Fibroblast of the aortic adventitia (primary cell): ENCODE measurements at places on chromosomes 16 and 17.

DNA sequence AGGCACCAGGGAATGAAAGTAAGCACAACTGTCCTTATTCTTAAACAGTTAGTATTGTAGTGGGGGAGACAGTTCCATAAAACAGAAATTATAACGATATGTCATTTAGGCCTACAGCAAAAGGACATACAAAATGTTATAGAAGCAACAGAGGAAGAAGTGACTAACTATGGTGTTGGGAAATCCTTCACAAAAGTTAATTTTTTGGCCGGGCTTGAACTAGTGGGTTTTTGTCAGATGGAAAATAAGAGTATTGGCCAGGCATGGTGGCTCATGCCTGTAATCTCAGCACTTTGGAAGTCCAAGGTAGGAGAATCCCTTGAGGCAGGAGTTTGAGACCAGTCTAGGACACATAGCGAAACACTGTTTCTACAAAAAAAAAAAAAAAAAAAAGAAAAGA is 127.8 kb downstream of the SSH2 start:
- DNase-seq, result no peak

DNA sequence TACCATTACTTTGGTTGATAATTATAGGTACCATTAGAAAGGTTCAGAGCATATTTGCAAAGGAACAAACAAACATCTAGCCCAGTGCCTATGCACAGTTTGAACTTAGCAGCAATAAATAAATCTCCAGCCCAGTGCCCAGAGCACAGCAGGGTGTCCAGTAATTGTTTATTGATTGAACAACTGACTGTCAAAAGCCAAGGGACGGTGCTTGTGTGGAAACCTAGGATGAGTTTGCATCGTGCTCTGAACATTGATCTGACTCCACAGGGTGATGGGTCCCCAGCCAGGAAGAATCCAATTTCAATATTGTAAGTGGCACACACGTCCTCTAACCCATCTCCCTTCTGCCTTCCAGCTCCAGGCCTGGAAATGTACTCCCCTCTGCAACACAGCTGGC is 625.5 kb upstream of the C16orf82 start:
- no peak for DNase-seq

- peak; percentile 27 for DNase-seq
Measured at GRCh38 chr17:27986805-27987684, 55.4 kb upstream of the NLK start.

DNA sequence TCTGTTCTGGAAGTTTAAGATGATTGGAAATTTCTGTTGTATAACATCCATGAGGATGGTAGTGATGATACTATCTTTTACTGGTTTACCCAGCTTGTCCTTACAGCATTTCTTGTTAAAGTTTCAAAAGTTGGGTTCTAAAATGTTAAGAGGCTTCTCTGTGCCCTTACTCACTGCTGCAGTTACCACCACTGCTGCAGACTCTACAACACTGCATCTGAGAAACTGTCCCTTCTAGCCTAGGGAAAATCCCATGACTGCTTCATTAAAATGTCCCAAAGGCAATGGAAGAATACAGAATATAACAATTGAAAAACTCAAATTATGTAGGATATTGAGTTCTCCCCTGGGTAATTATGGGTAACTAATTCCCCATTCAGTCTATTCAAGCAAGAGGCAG is 3.8 kb upstream of the NSRP1 start:
- no peak for DNase-seq
